ENCODE measurements at places on chromosomes 3 and 15. TPM values are rescaled to one million over a fixed set of nuclear protein-coding genes. Genes with fewer than 3 reads are reported as not detected.

Gene SEMA3B
- 1.5 TPM for total RNA-seq

Gene MUSTN1
- total RNA-seq, result 10.0 TPM

DNA sequence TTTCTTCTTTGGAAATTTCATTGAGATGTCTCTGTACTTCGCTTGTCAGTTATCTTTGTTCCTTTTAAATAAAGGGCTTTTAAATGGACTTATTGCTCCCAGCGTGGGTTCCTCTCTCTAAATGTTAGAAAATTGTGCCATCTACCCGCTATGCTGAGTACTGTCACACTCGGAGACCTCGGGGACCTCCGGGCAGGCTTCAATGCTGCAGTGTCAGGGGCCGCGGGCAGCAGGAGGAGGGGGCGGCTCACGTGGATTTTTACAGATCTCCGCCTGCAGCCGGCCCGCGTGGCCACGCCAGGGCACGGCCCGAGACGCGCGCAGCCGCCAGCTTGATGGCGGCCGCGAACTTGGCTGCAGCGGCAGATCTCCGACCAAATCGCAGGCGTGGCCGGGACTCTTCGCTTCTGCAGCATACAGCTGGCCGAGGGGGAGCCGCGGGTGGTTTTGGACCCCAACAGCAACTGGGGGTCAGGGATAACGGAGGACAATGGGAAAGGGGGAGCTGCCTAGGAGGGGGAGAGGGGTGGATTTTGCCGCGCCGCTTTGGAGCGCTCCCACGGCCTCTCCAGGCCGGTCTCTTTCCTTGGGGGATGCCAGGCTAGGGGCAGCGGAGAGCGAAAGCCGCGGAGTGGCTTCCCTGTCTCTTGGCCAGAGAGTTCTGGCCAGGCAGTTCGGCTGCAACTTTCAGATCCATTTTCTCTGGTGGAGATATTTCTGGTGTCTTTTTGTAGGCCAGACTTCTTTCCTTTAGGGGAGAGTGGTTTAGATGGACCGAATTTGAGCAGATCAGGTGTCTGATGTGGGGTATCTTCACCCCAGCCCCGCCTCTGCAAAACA is 15.3 kb downstream of the NR2F2 start:
- DNase-seq, result no peak

DNA sequence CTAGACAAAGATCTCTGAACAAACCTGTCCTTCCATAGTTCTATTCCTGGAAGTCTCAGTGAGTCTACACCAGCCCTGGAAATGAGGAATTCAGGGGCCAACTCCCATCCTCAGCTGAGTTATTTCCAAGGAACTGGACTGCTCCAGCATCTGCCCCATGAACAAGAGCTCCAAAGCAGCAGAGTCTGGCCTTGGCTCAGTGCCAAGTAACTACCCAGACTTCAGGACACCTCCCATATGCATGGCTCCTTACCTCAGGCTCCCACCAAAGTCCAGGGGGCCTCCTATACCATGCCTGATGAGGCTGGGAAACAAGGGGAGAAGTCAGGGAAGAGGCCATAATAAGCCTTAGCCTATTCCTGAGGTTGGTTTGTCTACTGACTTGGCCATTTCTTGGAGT is 45.0 kb downstream of the FAIM start:
- no peak for DNase-seq

Gene ERC2
- not detected for total RNA-seq

Gene ZDHHC3
- total RNA-seq, result 47.4 TPM

DNA sequence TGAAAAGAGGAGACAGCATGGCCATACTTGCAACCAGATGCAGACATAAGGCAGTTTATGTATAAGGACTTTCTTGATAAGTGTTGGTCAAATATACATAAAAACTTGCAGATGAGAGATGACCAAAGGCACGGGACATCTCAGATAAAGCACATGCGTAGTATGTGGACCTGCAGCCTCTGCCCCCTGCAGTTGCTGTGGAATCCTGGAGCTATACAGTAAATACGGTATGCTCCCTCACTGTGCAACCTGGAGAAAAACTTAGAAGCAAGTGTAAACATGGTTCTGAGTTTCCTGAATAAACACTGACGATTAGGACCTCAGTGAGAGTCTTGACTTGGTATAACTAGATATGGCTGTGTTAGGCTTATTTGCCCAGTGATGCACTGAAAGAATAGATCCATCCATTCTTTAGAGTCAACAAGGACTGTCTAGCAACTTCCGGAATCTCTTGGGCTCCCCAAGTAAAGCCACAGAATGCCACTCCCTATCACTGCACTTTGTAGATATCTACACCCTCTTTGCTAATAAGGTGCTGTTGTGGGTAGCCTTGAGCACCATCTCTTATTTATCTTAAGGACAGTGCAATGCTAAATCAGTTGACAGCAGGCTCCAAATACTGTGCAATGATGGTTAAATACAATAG is 40.2 kb downstream of the GJD2 start:
- no peak for DNase-seq

DNA sequence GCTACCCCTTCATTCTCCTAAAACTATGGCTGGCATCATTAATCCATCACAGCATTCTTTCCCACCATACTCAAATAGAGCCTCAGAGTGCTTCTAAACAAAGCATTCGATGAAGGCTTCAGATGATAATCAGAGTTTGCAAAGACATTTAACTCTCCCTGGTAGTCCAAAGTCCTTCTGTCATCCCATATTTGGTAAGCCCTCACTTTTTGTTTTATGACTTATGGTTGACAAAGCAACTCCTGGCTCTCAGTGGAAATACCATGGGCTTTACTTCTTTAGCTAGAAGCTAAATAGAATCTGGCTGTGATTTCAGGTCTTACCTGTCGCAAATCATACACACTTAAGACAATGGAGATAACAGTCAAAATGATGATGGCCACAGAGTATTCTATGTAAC is 27.8 kb downstream of the ATP13A5 start:
- no peak for DNase-seq

DNA sequence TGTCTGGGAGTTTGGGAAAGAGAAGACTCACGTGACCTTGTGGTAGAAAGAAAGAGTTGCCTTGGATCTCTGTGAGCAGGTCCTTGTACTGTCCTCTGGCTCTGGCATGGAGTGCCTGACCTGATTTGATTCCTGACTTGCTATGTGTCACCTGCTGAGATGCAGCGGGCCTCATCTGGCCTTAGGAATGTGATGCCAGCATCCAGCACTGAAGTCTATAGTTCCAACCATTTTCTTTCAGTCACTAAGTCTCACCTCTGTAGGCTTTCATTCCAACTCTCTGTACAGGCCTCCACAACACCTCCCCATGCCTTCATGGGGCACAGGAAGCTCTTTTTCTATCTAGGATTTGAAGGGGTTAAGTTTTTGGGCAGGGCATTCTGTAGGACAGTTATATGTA is 12.1 kb upstream of the OXSR1 start:
- DNase-seq, result no peak

DNA sequence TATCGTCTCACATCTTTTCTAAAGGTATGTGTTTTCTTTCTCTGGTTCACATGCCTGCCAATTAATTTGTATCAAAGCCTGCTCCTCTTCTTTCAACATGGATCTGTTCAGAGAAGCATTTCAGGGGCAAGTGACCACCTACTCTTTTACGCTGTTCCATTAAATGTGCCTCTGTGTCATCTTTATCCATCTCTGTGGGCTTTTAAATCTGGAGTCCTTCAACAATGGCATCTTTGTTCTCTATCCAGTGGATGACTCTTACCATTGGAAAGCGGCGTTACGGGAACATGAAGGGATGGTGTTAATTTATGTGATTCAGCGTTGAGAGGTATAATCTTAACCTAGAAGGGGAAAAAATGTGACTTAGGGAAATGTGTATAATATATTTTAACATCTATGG is 92.7 kb upstream of the CFAP20DC start:
- no peak for DNase-seq

Gene CHRD
- total RNA-seq, result not detected

Gene SNX22
- total RNA-seq, result 1.2 TPM

Gene ELL3
- 2.1 TPM for total RNA-seq

Gene IRAK2
- 4.2 TPM for total RNA-seq

Gene ZBED2
- 52.1 TPM for total RNA-seq

- DNase-seq, result no peak
Observed at GRCh38 chr3:185457376-185457775, 41.5 kb downstream of the TMEM41A start.

DNA sequence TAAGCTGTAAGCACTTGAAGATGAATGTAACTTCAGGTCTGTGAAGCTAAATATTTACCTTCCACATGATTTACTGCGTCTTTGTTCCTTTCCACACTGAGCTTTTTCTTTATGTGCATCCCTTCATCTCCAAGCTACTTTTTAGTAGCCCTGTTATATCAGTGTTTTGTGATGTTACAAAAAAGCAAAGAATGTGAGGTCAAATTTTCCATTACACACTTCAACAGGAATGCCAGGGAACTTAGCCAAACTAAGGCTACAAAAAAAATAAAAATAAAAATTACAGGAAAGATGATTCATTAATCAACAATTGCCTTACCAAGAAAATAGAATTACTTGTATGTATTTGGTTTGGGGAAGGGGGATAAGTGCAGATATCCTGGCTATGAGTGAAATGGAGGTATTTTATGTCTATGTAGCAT is 73.0 kb downstream of the FILIP1L start:
- no peak for DNase-seq

GRCh38 chr3:94522488-94522887 is 459.6 kb downstream of the NSUN3 start:
- no peak for DNase-seq

- no peak for DNase-seq
Observed at GRCh38 chr15:57227166-57227565, 149.1 kb upstream of the CGNL1 start.

Gene RARB
- not detected for total RNA-seq

Gene DPPA4
- total RNA-seq, result 0.40 TPM

GRCh38 chr3:188776447-188776846 is 395.3 kb upstream of the TPRG1 start:
- DNase-seq, result no peak

DNA sequence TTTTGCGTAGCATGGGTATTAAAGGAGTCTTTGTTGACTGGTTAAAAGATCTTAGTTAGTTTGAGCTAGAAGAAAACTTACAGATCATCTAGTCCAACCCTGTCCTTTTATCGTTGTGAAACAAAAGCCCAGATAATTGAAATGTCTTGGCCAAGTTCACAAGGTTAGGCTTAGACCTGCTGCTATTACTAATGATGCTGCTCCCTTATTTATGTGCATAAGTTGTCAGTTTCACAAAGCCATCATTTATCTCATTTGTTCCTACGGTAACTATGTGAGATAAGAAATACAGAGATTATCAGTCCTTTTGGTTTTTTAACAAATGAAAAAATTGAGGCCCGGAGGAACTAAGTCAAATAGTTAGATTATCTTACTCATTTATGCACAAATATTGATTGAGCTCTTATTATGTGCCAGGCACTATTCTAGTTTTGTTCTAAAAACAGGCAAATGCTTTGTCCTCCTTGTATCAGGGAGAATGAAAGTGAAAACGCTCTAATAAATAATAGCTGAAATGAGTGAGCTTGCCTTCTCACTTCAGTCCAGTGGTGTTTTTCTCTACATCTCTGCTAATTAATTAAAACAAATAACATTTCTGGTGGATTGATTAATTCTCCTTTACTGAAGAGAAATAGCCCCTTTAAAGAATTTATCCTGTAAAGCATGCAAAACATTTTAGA is 49.1 kb upstream of the TPRG1 start:
- no peak for DNase-seq

- no peak for DNase-seq
Observed at GRCh38 chr15:96361309-96362010, 31.0 kb downstream of the NR2F2 start.

Gene CPNE9
- 1.2 TPM for total RNA-seq

Gene SLCO2A1
- not detected for total RNA-seq

DNA sequence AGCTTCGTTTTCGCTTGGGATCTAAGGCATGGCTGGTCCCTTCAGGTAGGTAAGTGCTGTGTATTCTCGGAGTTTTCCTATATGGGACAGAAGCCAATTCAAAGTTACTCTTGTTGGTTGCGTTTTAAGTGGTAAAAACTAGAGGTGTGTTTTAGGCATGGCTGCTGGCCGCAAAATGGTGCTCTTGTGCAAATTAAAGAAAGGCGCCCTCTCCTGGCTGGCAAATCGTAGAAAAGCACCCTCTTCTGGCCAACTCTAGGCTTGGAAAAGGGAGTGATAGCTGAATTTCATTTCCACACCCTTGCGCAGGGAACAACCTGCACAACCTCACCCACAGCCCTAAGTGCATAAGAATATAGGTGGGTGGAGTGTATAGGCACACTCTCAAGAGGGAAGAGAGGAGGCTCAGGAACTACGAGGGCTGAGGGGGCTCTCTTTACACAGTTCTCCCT is 23.5 kb downstream of the DRD3 start:
- no peak for DNase-seq

Gene SNRPN
- 153 TPM for total RNA-seq

GRCh38 chr15:85129881-85130280 is 148.2 kb downstream of the PDE8A start:
- no peak for DNase-seq

Measured in naive thymus-derived CD4-positive, alpha-beta T cell (primary cell).